ENCODE measurements at places on chromosomes 11 and 22.

DNA sequence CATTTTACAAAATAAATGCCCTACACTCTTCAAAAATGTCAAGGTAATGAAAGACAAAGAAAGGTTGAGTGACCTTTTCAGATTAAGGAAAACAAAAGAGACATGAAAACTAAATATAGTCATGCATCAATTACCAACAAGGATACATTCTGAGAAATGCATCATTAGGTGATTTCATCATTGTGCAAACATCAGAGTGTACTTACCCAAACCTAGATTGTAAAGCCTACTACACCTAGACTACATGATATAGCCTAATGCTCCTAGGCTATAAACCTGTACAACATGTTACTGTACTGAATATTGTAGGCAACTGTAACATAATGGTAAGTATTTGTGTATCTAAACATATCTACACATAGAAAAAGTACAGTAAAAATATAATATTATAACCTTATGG is 26.7 kb downstream of the INTS4 start:
- no peak for DNase-seq

DNA sequence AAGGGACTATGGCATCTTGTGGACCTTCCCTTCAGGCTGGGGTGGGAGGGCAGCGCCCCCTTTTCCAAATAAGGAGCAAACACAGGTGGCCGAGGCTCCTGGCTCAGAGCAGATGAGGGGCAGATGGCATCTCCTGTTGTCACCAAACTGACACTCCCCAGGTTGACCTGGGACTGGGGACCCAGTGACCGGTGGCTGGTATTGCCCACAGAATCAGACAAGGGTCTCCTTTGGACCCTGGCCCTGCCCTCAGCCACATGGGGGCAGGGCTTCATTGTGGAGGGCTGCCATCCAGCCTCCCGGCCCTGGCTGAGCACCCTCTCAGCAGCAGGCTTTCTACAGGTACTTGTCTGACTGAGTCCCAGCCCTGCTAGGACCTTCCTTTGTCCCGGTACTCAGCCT is 842 bp upstream of the SIGIRR start:
- DNase-seq, result no peak

- DNase-seq, result no peak
These were observed 142.4 kb downstream of the APIP start for GRCh38 chr11:34773826-34774225.

GRCh38 chr11:12215181-12215593 is 104.8 kb downstream of the MICAL2 start:
- DNase-seq, result peak; percentile 22

GRCh38 chr11:112150517-112150916 is 13.4 kb downstream of the IL18 start:
- no peak for DNase-seq

- peak; percentile 48 for DNase-seq
These were observed at the start of gene CLCF1 for GRCh38 chr11:67372993-67373647. CLCF1 (minus strand) TSS chr11:67373598; CDS start chr11:67373539, 59 bp downstream.

DNA sequence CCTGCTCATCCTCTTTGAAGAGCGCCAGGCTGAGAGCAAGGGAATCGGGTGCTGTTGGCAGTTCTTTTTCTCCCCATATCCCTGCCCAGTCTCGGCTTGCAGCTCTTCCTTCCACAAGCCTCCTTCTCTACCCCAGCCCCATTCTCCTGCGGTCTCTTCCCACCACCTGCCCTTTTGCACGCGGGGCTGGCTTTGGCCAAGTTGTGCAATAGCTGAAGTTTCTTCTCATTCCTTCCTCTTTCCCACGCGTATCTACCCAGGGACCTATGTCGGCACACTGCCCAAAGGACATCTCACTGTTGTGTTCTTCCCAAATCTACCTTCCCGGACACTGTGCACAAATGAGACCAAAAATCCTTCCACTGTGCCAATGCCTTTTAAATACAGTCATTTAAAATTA is 22.3 kb upstream of the HTR3A start:
- DNase-seq, result no peak

DNA sequence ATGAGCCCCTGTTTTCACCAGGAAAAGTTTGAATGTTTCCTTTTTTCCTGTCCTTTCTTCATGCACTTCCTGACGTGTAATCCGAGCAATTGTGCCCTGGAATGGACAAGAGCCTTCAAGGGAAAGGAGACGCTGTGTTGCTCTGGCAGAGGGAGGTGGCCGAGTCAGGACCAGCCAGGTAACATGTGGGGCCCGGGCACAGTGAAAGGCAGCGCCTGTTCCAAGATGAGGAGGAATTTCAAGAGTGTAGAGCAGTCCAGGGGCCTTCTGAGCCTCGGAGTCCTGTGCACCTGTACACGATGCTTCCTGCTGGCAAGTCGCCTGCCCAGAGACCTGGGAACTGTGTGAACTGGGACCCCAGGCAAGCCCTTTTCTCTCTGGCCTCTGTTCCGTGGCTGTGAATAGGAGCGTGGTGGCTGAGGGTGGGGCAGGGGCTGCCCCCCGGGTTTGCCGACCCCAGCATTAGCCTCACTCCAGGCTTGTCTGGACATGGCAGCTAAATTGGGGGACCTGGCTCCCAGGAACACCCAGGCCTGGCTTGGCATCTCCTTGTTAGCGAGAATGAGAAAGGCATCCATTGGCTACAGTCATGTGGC is 92.0 kb downstream of the MYEOV start:
- DNase-seq, result no peak

DNA sequence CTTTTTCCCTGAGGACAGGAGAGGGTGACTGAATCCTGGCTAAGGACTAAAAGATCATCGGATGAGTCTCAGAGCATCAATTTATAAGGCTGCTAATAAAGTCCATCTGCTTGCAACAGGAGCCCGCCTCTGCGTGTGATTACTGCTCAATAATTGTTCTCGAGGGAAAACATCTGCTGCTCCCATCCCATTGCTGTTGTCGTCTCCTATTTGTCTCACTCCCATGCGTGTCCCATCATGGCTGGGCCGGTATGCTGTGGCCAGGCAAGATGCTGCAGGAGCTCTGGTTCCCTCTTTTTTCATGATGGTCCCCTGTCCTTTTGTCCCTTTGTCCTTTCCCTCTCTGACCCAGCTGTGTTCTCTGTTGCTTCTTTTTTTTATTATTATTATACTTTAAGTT is 121.2 kb downstream of the SPATA19 start:
- no peak for DNase-seq

Measured in GDM1 (cell line).